ENCODE measurements at places on chromosomes 5 and 9.

GRCh38 chr9:98070704-98071103 is 14.2 kb downstream of the NANS start:
- no peak for DNase-seq

- peak; percentile 14 for DNase-seq
These were observed 92.1 kb upstream of the PHYKPL start for GRCh38 chr5:178324481-178325310.

GRCh38 chr5:158079097-158079496 is 220.2 kb upstream of the CLINT1 start:
- no peak for DNase-seq

DNA sequence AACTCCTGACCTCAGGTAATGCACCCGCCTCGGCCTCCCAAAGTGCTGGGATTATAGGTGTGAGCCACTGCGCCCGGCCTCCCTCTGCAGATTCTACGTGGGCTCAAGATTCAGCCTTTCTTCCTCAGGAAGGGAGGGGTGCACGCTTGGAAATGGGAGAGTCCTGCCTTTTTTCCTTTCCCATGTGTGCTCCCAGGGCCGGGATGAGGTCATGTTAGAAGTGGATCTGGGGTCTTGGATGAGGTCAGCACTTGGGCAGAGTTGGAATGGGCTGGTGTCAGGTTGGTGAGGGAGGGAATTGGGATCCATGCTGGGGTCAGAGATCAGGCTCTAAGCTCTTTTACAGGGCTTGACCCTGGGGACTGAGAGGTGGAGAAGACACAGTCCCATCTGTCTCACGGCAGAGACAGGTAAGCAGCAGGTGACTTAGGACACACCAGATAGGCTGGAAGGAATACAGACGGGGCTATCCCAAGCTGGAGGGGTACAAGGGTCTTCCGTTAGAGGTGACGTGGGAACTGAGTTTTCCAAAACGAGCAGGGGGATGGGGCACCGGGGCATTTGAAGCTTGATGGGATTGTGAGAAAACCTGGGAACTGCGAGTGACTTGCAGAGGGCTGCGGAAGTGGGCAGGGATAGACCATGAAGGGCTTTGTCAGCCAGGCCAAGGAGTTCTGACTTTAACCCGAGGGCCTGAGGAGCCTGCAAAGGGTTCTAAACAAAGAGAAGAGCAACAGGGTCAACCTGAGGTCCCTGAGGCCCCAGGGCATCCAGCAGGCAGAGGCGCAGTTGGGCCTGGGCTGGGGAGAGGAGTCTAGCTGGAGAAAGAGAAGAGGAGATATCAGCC is 1.8 kb upstream of the AQP7 start:
- no peak for DNase-seq

DNA sequence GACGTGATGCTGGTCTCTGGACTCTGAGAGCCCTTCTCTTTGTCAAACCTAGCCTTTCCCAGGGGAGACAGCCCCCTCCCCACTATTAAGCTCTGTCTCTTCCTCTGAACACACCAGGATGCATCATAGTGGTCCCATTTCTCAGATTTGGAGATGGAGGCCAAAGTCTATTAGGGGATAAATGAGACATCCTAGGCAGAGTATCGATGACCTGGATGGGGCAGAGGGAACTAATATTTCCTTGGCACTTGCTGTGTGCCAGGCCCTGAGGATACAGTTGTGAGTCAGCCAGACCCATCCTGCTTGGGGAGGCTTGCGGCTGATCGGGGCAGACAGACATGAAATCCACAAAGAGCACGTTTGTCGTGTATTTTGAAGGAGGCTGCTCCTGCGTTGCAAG is 5.2 kb downstream of the DNM1 start:
- DNase-seq, result no peak

GRCh38 chr9:112145886-112146285 is 29.2 kb downstream of the SUSD1 start:
- no peak for DNase-seq

GRCh38 chr9:134144801-134145200 is 8.9 kb downstream of the WDR5 start:
- DNase-seq, result no peak

DNA sequence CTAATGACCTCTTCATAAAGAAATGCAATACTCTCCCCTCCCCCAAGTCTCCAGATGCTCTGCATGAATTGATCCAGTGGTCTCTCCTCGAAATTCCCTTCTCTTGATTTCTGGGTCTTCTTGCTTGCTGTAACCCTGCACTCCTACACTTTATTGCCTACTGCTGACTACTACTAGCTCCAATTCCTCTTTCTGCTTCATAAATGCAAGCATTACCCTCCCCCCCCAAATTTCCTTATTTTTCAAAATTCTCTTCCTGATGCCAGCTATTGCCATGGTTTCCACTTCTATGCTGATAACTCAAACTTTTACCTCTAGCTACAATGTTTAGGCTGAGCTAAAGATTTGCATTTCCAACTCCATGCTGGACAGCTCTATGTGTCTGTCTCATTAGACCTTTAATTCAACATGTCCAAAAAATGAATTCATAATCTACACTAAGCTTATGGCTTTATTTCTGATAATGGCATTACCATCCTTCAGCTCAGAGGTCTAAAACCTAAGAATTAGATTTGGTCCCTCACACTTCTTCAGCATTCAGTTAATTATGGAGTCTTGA is 1.4 kb downstream of the ZBTB26 start:
- DNase-seq, result no peak

GRCh38 chr5:89471541-89471940 is 588.6 kb upstream of the MEF2C start:
- no peak for DNase-seq

DNA sequence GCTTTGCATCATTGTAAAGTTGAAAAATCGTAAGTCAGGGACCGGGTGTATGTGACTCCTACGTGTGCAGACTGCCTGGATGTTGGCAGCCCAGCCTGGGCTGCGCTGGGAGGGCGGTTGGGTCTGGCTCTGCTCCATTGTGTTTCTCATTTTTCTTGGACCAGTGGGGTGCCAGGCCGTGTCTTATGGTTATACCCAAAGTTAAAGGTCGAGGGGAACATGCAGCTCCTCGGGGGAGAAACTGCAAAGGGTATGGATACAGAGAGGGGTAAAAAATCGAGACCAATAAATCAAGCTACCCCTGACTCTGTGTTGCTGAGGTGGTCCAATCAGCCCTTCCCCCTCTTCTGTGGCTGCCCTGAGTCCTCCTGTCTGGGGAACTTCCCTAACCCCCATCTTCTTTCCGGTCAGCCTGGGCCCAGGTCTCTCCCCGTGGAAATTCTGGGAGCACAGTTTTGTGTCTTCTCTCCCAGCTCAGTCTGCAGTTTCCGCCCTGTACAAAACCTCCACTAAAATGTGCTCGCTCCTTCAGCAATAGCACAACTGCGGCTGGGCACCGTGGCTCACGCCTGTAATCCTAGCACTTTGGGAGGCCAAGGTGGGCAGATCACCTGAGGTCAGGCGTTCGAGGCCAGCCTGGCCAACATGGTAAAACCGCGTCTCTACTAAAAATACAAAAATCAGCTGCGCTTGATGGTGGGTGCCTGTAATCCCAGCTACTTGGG is 34.1 kb upstream of the UNC5A start:
- no peak for DNase-seq

GRCh38 chr9:32677931-32678330 is 42.5 kb upstream of the TAF1L start:
- no peak for DNase-seq

GRCh38 chr9:132762896-132763295 is 92.6 kb downstream of the GTF3C4 start:
- no peak for DNase-seq

DNA sequence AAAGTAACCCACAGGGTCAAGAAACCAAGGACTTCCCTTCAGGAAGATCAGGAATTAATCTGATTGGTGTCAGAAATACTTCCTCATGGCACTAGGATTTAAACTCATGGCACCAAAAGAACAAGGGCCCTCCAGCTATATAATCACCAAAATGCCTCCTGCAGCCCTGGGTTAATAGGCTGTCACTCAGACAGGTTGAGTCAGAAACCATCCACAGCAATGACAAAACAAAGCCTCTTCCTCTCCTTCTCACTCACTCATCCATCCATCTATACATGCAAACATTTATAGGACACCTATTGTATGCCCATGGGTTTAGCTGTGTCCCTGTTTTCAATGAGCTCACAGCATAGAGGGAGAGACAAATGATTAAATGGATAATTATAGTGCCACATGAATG is 62.5 kb upstream of the SPOCK1 start:
- DNase-seq, result no peak

DNA sequence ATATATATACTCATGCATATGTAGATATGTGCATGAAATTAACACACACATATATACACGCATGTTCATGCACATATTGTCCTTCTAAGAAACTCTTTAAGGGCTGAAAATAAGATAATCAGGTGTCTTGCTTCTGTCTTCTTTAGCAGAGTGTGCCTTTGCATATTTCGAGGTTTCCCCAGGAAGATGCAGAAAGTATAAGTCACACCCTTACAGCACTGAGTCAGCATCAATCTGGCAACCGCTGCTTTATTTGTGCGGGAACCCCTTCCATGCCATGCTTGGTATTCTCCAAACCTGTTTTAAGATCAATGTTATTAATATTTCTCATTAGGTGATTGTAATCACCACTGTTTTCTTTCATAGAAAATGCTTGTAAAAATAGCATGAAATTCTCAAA is 557.9 kb downstream of the CAAP1 start:
- no peak for DNase-seq

GRCh38 chr9:89939181-89939580 is 334.4 kb downstream of the GADD45G start:
- no peak for DNase-seq

DNA sequence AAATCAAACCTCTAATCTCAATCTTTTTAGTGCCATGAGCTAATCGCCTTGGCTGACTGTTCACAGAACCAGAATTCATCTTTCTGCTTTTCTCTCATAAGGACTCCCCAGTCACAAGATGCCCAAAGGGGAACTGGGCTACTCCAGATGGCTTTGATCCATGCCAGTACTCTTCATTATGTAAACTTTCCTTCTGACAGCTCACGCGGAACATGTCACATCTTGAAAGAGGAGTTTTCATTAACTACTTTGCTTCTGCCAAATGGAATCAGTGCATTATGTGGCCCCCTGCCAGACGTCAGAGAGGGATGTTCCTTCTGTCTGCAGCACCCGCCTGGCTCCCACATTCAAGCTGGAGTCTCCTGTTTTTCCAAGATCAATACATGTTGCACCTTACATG is 142.1 kb upstream of the NMUR2 start:
- DNase-seq, result no peak

DNA sequence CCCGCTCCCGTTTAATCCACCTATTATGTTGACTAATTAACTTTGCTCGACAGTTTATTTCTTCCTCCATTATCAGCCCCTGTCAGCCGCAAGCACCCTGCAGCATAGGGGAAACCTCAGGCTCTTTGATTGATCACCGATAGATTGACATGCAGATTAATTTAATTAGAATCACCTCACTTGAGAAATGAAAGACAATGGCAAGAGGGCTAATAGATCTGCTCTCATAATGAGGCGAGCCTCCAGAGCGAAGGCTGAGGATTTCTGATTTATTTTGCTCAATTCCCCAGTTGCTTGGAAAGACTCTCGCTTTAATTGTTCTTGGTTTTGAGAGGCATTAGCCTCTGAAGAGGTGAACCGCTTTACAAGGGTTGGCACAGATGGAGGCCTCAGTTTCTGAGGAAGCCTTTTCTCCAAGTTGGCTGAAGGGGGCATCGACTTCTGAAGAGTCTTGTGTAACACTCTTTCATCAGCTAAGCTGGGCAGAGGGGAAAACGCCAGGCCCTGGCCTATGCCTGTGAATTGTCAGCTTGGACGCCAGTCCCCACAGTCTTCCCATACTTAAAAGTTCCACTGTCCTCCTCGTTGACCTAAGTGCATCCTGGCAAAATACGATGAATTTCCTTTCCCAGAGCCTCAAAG is 275.4 kb downstream of the EBF1 start:
- no peak for DNase-seq

DNA sequence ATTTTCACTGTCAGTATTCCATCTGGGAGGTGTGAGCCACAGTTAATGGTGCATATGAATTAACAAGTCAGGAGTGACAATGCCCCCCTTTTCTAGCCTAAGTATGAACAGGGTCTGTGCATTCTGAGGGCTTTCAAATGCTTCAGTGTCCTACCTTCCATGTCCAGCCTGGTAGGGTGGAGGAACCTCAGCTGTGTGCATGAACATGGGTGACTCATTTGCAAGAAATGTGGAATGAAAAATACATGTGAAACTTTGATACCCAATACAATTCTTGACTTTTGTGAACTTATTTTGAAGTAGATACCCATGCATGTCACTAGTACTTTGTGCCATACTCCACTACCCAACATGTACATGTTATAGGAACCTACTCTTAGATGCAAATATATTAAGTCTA is 375.8 kb downstream of the SEMA5A start:
- no peak for DNase-seq

DNA sequence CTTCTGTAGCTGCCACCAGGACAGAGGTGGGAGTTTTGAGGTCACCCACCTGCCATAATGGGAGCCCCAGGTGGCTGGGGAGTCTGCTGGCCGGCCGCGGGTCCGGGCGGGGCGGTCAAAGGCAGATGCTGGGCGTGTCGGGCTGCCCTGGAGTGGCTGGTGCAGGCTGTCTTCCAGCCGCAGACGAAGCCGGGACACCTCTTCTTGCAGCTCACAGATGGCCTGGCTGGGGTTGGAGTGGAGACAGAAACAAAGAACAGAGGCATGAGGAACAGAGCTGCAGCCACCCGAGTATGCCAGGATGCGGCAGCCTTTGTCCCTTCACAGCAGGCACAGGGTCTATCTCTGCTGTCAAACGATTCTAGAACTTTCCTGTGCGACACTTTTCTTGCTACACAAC is 18.0 kb downstream of the ORM2 start:
- no peak for DNase-seq

GRCh38 chr9:114055894-114056293 is 22.2 kb downstream of the AMBP start:
- no peak for DNase-seq

- no peak for DNase-seq
These were observed 32.9 kb upstream of the STX17 start for GRCh38 chr9:99873531-99873930.

DNA sequence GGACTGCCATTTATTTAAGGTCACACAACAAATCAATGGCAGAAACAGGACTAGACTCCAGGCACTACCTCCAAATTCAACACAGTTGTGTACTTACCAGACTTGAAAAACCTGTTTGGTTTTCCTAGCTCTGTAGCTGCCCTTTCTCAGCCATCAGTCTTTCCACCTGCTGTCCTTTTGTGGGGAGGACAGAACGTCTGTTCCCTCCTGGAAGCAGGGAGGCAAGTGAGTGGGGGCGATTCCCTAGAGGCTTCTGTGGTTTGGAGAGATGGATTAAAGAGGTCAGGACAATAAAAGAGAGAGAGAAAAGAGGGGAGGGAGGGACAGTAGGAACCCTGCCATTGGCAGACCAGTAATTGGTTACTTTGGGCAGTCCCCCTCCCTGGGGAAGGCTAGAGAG is 14.7 kb downstream of the ASTN2 start:
- DNase-seq, result no peak

- DNase-seq, result no peak
These were observed 442.4 kb upstream of the ZNF462 start for GRCh38 chr9:106420511-106420944.

- no peak for DNase-seq
These were observed 17.0 kb downstream of the PALM2AKAP2 start for GRCh38 chr9:109797006-109797405.

Data from right hindlimb (tissue), 1 donor.